ENCODE measurements at places on chromosomes 2 and 18. TPM values are rescaled to one million over a fixed set of nuclear protein-coding genes. Genes with fewer than 3 reads are reported as not detected.

- no peak for DNase-seq
Measured at GRCh38 chr2:129713337-129713736, 266.1 kb upstream of the RAB6C start.

- DNase-seq: no peak
Measured at GRCh38 chr2:25615386-25615785, 58.0 kb downstream of the DTNB start.

- no peak for DNase-seq
Measured at GRCh38 chr18:59501920-59502273, 142.8 kb upstream of the LMAN1 start.

GRCh38 chr18:37450434-37451132 lies 115.0 kb downstream of the CELF4 start:
- no peak for DNase-seq

GRCh38 chr2:8406271-8406670 lies 275.6 kb upstream of the ID2 start:
- DNase-seq: no peak

DNA sequence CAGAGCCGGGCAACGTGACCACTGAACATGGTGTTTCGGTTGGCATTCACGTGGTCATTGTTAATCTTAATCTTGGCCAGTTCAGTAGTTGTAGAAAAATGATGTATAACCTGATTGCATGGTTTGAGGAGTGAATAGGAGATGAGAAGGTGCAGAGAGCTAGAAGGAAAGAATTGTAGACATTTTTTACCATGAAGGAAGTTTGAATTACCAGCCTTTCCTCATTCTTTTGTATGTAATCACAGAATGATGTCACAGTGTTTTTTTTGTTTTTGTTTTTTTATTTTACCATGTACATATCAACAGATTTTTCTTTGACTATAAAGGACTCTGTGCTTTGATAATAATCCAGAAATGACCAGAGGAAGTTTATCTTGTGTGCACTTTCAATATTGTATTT lies 126.3 kb downstream of the LTBP1 start:
- DNase-seq: no peak

DNA sequence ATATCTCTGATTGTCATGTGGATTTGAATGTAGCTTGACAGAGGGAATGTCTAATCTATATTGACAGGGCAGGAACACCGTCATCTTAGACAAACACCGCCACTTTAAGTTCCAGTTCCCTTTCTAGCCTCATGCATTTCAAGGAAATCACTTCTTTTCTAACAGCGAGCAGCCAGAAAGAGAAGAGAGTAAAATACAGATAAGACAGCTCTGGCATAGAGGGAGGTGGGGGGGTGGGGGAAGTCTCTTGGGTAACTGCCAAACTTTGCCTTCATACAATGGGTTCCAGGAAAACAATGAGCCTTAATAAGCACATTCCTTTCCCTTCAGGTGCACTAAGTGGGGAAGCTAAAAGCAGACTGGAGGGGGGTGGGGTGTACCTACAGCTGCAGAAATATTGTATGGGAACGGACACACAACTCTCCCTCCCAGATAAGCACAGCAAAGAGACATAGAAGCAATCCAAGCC lies 37.2 kb downstream of the CASP10 start:
- DNase-seq: no peak

DNA sequence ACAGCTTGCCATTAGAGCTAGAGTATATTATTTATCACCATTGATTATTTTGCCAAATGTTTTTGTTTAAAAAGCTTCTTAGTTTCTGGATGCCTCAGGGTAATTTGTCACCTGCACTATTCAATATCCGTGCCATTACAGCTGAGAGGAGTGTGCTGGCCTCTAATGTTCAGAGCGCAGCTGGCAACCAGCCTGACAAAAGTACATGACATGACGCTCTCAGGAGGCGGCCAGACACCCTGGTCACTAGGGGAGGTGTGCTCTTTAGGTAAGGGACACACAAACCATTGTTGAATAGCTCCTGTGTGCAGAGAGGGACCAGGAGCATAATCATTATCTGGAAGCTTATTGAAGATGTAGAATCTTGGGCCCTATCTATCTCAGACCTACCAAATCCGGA lies 20.3 kb downstream of the LIMS1 start:
- peak; percentile 78 for DNase-seq

DNA sequence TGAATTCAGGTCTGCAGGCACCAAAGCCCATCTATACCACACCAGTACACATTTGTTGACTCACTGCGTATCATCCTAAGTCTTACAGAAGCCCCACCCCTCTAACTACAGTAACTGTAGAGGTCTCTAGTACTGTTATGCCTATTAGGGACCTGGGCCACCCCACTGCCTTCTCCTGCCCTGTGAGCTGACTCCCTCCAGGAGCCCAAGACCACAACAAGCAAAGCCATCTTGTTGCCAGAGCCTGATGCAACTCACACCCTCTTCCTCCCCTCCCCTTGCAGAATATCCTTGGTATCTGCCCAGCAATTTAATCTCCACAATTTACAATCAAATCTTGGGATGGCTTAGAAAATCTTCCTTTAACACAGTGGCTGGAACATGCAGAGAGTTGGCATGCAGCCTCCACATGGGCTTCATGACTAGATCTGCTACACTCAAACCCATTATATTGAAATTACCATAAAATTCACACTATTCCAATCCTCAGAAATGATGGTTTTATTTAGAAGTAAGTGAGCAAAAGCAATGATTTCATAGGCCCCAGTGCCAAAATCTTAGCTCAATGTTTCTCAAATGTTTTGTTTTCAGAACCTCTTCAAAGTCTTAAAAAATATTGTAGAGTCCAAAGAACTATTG lies 17.7 kb upstream of the CYP1B1 start:
- DNase-seq: no peak

GRCh38 chr18:62976227-62976626 lies 260.9 kb downstream of the PHLPP1 start:
- DNase-seq: no peak

DNA sequence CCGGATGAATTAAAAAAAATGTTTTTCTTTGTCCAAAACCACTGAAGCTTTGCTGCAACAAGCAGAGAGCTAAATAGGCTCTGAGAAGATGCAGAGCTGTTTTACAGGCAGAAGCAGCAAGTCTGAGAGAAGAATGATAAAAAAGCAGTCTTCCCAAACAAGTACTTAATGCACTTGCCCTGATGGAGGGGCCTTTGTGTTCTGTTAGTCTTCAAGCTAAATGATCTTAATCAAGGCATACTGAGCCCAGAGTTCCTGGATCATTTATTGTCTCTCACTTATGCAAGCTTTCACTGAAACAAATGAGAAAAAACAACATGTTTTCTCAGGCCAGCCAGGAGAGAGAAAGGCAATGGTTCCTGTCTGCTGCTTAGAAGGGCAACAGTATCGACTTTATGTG lies 152.5 kb downstream of the CLIP4 start:
- no peak for DNase-seq

DNA sequence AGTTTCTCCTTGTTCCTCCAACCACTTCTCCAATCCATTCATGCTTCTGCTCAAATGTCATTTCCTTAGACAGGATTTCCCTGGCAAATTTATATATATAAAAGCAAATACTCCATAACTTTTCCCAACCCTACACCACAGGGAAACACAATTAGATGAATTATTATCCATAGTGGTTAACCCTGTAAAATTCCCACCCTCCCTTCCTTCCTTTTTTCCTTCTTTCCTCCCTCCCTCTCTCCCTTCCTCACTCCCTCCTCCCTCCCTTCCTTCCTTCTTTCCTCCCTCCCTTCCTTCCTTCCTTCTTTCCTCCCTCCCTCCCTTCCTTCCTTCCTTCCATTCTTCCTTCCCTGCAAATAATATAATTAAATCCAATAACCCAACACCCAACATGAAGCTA lies 617.7 kb downstream of the IRS1 start:
- DNase-seq: no peak

DNA sequence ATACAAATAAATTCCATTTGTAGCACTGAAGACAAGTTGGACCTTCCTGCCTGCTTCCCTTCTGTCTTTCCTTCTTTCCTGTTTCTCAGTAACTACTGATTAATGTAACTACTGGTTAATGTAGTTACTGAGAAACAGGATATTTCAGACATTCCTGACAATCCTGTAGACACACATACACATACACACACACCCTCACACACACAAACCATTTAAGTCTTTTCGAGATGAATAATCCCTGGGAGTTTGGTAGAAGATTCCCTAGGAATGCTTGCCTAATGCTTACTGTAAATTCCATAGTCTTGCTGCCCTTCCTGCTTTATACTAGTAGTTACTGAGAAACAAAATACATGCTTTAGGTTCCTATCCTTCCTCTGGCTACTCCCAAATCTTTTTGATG lies 83.9 kb downstream of the PIK3C3 start:
- DNase-seq: no peak

- DNase-seq: no peak
Measured at GRCh38 chr2:234968631-234969305, 17.0 kb downstream of the SH3BP4 start.

- DNase-seq: peak; percentile 22
Measured at GRCh38 chr2:10239561-10239967, 63.1 kb upstream of the HPCAL1 start.

GRCh38 chr2:25912851-25913695 lies 34.8 kb upstream of the ASXL2 start:
- no peak for DNase-seq

DNA sequence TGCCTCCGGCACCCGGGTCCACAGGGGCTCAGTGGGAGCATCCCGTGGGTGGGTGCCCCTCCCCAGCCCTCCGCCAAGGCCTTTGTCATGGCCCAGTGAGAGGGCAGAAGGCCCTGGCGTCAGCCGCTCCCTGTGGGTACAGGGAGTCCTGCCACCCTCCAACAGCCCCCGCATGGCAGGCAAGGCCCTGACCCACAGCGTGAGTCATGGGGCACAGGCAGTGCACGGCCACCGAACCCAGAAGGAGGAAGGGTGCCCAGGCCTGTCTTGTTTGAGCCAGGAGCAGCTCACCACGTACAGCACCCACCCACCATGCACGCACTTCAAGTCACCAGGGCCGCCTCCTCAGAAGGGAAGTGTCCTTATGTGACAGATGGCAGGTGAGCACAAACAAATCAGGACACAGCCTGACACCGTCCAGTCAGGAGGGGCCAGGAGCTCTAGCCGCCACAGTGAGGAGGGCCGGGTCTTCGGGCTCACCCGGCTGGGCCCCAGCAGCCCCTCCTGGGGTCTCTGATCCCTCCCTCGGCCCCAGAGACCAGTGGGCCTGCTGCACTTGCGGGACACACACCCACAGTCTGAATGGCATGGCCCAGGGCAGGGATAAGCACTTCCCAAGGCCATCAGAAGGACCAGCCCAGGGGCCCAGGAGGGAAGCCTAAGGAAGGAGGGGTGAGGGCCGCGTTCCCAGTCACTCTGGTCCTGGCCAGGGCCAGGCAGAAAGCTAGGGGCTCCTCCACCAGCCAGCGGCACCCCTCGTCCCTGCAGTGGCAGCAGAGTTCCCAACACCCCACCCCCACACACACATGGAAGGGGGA lies 25.8 kb downstream of the BIN1 start:
- DNase-seq: no peak

DNA sequence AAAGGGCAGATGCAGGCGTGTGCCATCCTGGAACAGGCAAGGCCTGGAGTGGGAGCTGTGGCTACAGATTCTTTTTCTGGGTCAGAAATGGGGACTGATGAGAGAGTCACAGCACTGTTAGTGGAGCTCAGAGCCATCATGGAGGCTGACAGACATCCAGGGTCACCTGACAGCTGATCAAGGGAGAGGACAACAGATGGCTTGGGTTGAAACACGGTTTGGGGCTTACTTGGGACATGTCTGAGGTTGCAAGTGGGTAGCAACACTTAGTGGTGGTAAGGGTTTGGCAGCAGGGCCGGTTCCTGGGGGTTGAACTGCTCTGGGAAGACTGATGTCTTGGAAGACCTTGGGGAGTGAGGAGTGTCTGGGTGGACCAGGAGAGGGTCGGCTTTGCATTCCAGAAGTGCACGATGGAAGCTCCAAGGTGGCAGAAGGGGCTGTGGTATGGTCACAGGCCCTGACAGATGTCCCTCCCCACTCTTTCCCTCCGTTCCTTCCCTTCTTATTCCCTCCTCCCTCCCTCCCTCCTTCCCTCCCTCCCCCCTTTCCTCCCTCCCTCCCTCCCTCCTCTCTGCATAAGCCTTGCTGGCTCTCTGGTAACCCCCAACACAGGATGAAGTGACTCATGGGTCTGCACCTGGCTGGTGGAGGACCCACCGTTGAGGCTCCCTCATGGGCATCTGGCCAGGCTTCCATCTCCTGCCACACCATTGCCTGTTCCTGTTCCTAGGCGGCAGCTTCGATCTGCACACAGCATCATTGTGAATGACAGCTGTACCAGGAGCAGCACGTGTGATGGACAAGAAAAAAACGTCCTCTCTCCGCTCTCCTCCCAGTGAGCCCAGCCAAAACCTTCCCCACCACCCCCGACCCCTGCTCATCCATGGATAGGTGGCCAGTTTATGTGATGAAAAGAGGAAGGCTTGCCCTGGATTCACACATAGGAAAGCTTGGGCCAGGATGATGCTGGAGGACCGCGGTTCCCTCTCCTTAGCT lies 63.8 kb upstream of the RPL31 start:
- DNase-seq: no peak

GRCh38 chr2:162243715-162244114 lies 470 bp upstream of the FAP start:
- DNase-seq: no peak

GRCh38 chr2:68742626-68743415 lies 8.2 kb downstream of the ARHGAP25 start:
- DNase-seq: no peak

GRCh38 chr2:33583194-33583938 lies 15.7 kb downstream of the FAM98A start:
- DNase-seq: no peak

DNA sequence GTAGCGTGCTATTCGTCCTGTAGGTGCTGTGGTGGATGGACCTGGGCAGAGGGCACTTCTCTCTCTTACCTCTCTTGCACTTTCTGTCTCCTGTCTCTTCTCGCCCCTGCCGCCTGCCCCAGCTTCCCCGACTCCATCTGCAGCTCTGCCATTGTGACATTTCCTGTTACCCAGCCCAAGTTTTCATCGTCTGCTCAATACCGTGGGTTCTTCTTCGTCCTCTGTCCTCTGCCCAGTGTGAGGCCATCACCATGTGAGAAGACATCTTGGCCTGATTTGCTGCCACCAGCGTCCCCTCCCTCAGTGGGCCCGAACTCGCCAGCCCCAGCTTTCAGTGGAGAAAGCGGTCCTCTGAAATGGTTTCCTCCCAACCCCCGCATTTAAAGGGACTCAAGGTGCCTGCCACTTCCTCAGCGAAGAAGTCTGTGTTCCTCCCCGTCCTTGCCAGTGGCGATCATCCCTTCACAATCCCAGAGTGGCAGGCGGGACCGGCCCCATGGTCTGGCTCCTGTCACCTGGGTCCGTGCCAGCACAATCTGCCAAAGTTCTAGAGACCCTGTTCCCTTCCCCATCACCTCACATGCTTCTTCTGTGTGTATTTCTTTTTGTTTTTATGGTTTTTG lies 18.0 kb downstream of the TGOLN2 start:
- DNase-seq: no peak

The POTEC gene
- not detected for total RNA-seq

The BUB1 gene
- 0.65 TPM for total RNA-seq

The IRS1 gene
- 17.6 TPM for total RNA-seq

The ASXL3 gene
- total RNA-seq: 3.6 TPM

The LAMA1 gene
- total RNA-seq: 0.05 TPM

The IL36RN gene
- not detected for total RNA-seq

The TMSB10 gene
- 417 TPM for total RNA-seq

The C2orf72 gene
- 0.05 TPM for total RNA-seq

The STRN gene
- 38.6 TPM for total RNA-seq

The TRPM8 gene
- not detected for total RNA-seq

The REG1B gene
- not detected for total RNA-seq

The PROM2 gene
- total RNA-seq: 0.54 TPM

The FAP gene
- 0.62 TPM for total RNA-seq

The NEU2 gene
- total RNA-seq: not detected

The DNAH6 gene
- total RNA-seq: 0.08 TPM

Measured in Right ventricle myocardium superior (tissue), 1 donor.